DMS79 (cell line): ENCODE measurements at places on chromosomes 7 and 10.

- DNase-seq = no peak
These were observed 20.5 kb downstream of the TRIM24 start for GRCh38 chr7:138480527-138480926.

- no peak for DNase-seq
These were observed 48.5 kb downstream of the CFAP43 start for GRCh38 chr10:104183682-104184081.

DNA sequence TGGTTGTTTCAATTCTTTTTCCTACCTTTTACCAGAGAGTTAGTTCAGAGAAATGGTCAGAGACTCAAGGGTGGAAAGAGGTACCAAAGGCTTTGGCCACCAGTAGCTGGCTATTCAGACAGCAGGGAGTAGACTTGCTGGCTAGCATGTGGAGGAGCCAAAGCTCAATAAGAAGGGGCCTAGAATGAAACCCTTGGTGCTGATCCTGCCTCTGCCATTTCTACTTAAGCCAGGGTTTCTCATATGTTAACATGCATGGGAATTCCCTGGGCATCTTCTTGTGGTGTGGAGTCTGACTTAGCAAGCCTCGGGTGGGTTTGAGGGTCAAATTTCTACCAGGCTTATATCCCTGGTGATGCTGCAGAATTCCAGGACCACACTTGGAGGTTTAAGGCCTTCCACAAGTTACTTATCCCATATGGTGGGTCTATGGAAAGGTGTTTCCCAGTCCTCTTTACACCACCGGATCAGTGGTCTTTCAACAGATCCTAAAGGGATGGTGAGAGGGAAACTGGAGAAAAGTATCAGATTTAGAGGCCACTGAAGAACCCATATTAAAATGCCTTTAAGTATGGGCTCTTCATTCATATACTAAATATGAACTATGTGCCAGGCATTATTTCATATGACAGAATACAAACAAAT is 3.2 kb downstream of the IL6 start:
- no peak for DNase-seq

DNA sequence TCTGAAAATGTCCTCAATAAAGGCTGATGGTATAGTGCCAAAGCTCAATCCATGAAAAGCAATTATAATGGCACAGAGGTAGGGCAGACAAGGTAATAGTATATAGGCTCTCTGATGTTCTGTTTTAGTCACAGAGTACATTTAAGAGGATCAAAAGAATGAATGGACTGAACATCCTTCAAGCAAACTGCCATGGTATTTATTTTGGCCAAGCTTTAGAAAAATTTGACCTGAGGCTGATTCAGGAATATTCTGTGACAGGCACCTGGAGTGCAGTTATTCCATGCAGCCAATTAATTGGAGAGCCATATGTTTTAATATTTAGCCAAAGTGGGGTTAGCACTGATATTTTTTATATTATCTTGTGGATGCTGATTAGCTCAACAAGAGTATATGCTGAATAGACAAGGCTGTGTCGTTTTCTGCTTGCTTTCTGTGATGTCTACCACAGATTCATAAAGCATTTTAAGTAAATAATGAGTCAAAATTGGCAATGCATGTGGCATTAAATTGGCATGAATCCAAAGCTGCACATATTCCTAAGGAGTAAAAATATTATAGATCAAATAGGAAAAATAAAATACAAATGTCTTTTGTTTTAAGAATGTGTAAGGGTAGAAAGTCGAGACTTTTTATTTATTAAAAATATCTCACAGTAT is 177.4 kb downstream of the PCLO start:
- no peak for DNase-seq
